Fibroblast of the aortic adventitia (primary cell): ENCODE measurements at places on chromosomes 1 and 21.

DNA sequence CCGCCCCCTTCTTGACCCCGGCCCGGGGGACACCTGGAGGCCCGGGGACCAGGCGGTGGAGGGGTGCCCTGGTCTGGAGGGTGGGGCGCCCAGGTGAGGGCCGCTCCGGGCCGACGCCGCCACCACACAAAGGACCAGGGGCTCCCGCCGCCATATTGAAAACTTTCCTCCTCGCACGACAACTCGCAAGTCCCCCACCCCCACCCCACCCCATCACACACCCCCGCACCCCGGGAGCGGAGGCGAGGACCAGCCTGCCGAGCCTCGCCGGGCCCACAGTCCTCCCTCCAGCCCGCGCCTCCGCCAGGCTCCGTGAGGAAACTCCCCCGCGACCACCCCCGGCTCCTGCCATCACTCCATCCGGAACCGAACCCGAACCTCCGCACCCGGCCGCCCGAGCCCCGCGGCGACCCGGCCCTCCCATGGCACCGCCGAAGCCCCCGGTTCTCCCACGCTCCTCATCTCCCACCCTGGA is 733 bp downstream of the KDM5B start:
- DNase-seq = peak; percentile 17

- DNase-seq = no peak
These were observed 2.1 kb downstream of the SLAMF6 start for GRCh38 chr1:160520999-160521398.

- DNase-seq = peak; percentile 60
These were observed 594.6 kb upstream of the ZP4 start for GRCh38 chr1:238485057-238485911.

DNA sequence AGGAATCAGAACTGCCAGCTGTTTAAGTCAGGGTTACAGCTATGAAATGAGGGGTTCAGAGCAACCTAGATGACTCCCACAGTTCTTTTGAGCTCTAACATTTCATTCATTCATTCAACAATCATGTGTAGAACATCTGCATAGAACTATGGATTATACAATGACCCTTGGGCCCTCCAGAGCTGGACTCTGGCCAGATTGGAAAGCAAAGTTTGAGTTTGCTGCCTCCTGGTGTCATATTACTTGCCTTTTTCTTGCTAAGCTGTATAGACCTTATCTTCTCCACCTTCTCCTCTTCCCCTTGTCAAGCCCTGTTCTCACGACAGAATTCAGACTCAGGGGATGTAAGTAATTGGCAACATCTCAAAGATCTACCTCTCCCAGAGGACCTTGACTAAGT is 4.0 kb downstream of the CASQ2 start:
- DNase-seq = peak; percentile 38

DNA sequence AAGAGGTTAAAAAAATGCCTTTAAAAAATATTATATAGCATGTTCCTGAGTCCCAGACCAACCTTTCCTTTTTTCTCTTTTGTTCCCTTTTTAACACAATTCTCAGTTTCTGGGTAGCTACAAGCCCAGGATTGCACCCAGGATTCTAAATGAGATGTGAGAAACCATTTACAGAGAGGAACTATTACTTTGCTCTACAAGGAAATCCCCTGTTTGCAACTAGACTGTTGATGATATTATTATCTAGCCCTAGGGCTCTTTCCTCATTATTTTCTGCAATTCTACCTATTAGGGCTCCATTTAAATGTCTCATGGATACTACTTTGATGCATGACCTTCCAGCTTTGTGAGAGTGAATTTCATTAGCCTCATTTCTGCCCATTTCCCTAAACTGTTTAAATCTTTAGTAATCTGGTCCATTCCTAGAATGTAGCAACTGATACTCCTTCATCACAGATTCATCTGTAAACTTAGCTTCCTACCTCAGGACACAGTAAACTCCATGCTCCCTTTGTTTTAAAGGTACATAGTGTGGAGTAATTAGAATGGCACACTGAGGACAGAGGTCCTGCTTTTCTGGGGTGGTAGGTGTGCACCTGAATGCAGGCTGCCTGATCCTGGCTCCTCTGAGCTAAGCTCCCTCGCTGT is 7.1 kb upstream of the KIF14 start:
- DNase-seq = no peak

- DNase-seq = no peak
These were observed 27.3 kb downstream of the CDCP2 start for GRCh38 chr1:54125386-54126070.

DNA sequence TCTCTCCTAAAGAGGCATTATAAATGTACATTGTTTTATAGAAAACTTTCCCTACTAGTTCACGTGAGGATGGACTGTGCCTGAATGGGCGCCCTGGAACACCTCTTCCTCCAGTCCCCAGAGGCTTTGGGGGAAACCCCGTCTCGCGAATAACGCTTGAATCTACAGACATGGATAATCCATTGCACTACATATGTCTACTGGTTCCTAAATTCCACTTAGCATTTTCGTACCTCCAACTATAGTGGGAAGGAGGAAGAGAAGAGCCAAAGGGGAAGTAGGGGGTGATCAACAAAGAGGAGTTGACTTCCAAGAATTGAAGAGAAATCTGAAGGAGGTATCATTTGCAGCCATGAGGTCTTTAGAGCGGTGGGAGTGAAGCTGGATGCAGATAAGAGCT is 11.1 kb downstream of the BARHL2 start:
- DNase-seq = no peak

DNA sequence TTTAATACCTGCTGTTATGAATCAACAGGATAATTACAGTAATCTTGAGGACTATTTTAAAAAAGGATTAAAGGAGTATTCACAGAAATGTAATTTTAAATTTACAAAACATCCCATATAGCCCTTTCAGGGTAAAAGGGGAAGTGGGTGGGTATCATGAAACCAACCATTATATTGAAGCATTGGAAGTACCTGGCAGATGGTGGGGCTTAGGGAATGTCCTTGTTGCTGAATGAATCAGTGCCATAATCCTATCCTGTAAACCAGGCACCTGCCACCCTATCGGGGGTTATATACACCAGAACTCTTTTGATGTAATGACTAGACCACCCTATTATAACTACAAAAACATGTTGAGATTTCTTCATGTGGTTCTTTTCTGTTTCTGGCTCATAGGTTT is 30.4 kb downstream of the CDC14A start:
- no peak for DNase-seq

- no peak for DNase-seq
These were observed 143.7 kb upstream of the RUNX3 start for GRCh38 chr1:25073640-25074270.

DNA sequence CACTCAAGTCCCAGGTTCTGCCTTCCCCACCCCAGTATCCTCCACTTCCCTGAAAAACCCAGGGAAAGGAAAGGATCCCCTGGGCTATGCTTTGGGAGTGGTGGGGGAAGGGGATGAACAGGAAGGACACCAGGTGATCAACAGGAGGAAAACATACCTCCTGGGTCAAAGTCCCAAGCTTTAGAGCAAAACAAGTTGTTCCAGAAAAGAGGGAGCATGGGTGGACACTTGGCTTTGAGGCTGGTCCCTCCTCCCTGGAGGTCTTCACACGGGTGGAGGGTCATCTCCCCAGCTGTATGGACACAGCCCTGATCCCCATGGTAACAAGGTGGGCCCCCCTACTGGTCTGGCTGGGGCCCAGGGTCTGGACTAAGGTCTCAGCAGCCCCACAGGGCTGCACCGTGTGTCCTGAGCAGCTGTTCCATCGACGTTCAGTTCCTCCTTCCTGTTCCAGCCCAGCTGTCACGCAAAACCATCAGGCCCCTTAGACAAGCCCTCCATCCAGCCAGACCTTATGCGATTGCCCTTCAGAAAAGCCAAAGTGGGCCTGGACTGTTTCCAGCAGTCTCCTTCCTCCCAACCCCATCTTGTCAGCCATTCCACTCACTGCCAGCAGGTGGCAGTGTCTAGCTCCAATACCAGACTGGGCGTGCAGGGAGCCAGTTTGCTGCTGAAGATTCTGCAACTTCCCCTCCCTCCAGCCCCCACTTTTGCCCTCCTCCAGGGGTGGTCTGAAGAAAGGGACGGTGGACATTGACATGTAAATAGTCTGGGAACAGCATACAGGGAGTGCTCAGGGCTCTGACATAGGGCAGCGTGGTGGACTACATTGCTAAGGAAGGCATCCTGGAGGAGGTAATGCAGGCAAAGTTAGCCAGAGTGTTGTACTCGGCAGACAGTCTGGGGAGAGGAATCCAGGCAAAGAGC is 2.9 kb upstream of the PDZK1IP1 start:
- peak; percentile 68 for DNase-seq

DNA sequence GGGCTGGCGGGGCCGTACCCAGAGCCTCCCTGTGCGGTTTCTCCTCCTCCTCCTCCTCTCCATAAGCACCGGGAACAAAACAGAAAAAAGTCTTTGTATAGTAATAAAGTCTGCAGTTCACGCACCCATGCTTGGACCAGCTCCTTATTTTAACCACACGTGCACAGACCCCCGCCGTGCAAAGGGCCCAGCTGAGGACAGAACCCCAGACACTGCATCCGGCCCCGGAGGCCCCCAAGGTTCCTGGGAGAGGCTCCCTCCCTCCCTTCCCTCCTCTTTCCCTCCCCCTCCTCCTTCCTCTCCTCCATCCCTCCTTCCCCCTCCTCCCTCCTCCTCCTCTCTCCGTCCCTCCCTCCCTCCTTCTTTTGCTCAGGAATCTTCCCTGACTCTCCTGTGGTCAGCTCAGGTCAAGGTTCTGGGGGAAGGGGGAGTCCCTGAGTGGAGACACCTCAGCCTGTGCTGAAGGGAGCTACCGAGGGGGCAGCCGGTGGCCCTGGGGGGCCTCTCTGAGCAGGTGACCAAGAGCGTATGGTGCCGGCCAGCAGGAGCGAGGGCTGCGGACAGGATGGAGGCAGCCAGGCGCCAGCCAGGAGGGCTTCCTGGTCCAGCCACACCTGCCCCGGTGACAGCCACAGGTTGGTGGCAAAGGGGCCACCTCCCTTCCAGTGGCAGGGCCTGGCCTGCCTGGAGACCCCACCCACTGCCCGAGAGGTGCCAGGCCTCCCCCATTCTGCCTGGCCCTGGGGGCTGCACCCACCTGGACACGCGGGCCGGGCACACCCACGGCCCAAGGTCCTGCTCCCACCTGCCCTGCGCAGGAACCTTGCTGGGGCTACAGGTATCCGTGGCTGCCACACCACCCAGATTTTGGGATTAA is 3.2 kb upstream of the TTLL10 start:
- DNase-seq = no peak

- DNase-seq = no peak
These were observed 4.6 kb downstream of the COL9A2 start for GRCh38 chr1:40312238-40313205.

GRCh38 chr1:19643602-19644394 is at the start of gene NBL1:
Gene NBL1 (plus strand): TSS chr1:19644311. CDS start chr1:19655031, 10,720 bp downstream.
- peak; percentile 64 for DNase-seq

DNA sequence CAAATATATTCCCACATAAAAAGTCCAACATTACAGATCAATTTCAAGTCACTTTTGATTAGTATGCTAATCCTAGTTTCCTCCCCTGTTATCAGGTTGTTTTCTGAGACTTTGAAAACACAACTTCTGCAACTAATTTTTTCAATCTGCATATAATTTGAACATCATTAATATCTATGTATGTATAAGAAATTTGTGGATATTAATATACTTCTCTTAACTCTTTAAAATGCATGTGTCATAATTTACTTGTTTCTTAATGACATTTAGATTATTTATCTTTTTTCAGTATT is 48.6 kb downstream of the EXO1 start:
- no peak for DNase-seq

- peak; percentile 100 for DNase-seq
These were observed 61.1 kb downstream of the TOMM20 start for GRCh38 chr1:235067396-235068157.
